Activated CD4-positive, alpha-beta T cell treated with anti-CD3 and anti-CD28 coated beads, Interleukin-2, amount 50 U/mL, for 48 hours (primary cell): ENCODE measurements at places on chromosomes 4 and X.

DNA sequence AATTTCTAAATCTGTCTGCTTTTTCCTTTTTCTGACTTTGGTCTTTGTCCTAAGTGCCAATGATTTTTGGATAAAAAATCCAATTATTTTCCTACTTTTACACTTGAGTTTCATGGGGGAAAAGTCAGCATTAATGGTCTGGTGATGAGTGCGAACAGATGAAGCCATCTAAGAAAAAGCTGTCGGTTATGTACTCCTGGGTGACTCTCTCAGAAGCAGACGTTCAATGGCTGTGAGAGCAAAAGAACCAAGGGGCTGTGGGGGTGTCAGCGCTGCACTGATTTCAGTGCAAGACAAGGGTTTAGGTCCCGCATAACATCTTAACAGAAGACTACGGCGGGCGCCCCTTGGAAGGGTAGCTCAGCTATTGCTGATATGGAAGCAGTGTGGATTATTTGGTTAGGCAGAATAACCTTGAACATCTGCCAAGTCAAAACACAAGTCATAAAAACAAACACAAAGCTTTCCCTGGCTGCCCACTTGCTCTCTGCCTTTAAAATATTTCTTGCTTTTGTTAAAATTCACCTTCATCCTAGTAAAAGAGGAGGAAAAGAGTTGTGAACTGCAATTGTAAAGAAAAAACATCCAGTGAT lies 240.5 kb downstream of the MAML3 start:
- no peak for DNase-seq

GRCh38 chr4:128832243-128832625 lies 22.7 kb downstream of the JADE1 start:
- no peak for DNase-seq

DNA sequence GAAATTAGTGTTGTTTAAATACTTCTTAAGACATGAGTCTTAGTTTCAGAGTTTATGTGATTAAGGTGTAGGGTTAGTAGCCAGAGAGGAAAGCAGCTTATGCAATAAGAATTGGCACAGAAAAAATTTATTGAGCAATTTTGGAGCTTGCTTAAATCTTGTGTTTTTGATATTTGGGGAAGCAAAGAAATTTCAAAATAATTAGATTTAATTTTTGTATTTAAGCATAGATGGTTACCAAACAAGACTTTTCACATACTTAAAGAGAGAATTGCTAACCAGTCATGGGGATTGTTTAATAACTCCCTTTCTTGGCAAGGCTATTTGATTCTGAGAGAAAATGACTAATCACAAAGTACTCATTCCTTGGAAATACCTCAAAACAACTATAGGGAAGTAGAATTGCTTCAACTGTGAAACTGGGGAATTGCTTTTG lies 202.0 kb upstream of the GRID2 start:
- no peak for DNase-seq

GRCh38 chrX:139077281-139078250 lies 366.0 kb upstream of the FGF13 start:
- no peak for DNase-seq

DNA sequence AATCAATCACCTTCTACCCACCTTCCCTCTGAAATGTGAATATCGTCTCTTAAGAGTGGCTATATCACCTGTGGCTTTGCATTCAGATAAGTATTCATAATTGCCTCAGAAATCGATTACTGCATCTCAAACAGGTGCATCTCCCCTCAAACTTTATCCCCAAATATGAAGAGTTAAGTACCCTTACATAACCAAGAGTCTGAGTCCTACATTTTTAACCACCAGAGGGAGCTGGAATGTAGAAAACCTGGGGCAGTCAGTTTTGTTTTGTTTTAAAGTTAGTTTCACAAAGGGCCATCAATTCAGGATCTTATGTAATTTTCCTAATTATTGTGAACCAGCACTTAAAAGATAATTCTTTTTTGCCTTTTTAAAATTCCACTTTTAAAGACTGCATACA lies 5.7 kb downstream of the TCEANC start:
- no peak for DNase-seq
